ENCODE measurements at places on chromosomes 6 and 20.
A peak's percentile ranks its signal among the peaks of the same experiment; 100 is the strongest.

GRCh38 chr6:142857796-142858555, 87.0 kb downstream of the HIVEP2 start:
- no peak for DNase-seq

- no peak for DNase-seq
These were observed 32.8 kb upstream of the POPDC3 start for GRCh38 chr6:105212587-105212986.

DNA sequence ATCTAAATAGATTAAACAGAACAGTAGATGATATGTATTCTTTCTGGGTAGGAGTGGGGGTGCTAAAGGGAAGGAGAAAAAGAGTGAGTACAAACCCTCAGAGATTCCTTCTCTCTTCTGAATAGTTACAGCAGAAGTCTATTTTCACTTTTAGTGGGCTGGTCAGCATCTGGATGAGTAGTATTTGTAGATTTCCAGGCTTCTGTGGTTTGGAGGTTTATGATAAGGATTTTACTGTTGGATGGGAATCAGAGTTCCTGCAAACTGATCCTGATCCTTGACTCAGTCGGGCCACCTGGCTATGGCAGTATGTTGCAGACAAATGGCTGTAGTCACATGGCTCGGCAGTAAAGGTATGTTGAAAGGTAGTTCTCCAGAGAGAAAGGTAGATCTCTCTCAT, 84.3 kb upstream of the IFNGR1 start:
- peak; percentile 34 for DNase-seq

DNA sequence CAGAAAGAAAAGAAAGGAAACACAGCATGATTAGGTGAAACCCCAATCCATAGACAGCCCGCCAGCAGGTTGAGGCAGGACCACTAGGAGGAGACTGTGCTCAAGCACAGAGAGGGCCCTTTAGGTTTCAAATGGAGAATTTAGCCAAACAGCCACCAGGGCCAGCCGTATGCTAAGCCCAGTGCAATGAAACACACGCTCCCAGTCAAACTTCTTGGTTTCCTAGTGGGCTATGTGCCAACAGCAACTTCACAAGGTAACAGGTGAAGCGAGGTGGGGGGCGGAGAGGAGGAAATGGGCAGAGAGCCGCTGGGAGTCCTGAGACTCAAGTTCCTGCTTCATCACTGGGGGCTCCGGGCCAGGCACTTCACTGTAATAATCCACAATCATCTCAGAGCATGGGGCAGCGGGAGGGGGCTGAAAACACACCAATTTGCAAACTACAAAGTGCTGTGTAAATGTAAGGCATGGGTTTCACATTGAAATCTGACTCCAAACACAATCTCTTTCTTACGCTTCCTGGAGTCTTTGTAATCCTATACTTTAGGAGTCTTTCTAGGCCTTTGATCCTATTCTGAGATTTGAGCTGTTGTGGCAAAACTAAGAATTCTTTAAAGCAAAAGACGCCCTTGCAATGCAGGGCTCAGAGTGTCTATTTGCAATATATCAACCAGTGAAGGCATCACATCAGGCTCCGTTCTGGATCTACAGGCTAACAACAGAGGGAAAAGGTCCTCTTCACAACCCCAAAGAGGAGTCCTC, 117.3 kb downstream of the OPRM1 start:
- peak; percentile 50 for DNase-seq
